ENCODE measurements at places on chromosomes 11 and 22.

DNA sequence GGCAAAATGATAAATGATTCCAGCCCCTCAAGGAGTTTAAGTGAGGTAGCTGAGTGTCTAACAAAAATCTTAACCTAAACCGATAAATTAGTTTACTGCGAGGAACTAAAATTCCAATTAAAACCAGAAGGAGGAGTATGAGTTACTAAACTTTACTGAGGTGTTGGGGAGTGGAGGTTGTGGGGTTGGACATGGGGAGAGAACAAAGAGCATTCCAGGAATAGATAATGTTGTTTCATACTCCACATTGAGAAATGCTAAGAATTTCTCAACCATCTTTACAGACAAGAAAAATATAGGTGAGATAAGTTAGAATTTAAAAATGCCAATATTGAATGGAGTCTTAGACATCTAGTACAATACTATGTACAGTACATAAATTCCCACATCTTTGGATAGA, 488.6 kb downstream of the METTL15 start:
- no peak for DNase-seq

DNA sequence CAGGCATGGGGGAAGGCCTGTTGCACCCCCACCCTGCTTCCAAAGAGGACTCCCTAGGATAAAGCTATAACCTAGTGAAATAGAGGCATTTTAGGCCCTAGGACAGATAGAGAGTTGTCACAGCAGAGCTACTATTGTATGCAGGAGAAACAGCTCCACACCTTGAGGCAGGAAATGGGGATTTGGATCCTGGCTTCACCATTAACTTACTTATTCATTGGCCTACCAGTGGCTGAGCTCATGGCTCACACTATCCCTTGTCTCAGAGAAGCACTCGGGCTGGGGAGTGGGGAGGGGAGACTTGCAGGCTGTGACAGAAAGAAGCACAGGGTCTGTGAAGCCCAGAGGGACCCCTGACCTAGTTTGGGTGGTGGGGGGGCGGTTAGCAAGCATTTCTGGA, 999 bp upstream of the PDE2A start:
- DNase-seq = no peak

DNA sequence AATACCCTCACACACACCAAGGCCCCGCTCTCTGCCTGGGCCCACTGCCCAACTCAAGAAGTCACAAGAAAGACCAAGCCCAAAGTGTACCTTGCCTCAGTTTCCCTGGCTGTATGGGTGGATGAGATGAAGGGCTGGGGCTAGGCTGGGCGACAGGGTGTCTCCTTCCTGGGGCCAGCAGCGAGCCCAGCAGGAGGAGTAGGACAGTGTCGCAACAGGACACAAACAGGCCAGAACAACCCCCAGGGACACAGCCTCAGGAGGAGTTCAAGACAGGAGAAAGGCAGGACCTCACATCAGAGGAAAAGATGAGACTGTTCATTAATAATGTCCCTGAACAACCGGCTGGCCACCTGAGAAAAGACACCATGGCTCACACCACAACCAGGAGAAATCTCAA, 13.3 kb downstream of the CSNK1E start:
- DNase-seq = no peak

- no peak for DNase-seq
These were observed 2.5 kb upstream of the LMO2 start for GRCh38 chr11:33894398-33894746.

- DNase-seq = no peak
These were observed 331.8 kb downstream of the AASDHPPT start for GRCh38 chr11:106409222-106409621.

DNA sequence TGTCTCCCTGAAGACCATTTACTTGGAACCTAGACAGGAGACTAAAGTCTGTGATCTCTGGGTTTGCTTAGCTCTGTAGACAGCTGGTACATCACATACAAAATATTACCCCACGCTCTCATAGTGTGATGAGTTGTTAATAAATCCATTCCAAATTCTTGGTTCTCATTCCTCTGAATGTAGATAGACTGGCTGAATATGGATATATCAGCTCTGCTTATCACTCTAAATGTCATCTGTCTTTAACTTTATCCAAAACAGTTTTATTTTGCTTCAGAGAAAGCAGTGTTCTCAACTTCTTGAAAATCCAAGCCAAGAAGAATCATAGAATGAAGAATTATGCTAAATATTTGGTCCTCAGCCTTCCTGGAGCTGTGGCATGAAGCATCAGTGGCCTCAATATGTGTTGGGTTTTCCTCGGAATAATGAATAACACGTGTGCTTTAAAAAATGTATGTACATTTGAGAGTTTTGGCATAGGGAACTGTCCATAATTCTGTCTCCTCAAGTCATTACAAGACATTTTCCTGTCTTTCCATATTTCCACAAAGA, 10.5 kb upstream of the LDLRAD3 start:
- DNase-seq = no peak

GRCh38 chr22:38956551-38956950, 858 bp upstream of the APOBEC3A start:
- DNase-seq = no peak

GRCh38 chr11:72333661-72334060, 89.7 kb upstream of the PHOX2A start:
- DNase-seq = no peak

DNA sequence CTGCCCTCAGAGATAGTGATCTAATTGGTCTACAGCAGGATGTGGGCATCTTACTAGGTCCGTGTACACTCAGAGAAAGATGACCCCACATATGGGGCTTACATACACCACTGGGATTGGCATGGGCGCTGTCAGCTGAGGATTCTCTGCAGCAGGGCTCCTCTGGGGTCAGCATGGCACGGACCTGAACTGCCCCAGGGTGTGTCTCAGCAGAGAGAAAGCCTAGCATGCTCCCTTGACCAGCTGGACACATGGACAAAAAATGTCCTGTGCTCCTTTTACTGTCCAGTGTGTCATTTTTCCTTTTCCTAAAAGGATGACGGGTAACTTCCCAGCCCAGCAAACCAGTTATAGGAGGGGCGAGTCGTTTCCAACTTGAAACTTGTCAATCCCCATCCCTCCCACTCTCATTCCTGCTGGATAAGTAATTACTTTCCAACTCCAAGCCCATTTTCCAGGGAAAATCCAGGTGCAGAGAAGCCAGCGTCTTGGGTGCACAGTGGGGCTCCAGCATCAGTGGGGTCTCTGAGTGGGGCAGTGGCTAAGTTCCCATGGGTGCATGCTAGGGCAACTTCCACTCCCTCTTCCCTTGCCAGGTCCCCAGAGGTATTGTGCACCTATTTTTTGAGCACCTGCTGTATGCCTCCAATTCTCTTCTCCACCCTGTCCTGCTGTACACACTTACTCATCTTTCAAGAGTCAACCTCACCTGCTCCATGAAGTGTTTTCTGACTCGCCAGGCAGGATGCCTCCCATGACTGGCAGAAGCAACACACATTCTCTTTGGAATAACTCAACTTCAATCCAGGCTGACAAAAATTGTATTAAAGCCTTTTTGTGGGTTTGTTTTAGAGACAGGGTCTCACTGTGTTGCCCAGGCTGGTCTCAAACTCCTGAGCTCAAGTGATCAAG, 5.0 kb downstream of the VSTM5 start:
- DNase-seq = no peak

GRCh38 chr11:94023856-94024255, 2.7 kb downstream of the HEPHL1 start:
- DNase-seq = no peak

- DNase-seq = no peak
These were observed 606.8 kb downstream of the NTM start for GRCh38 chr11:131977231-131977630.

DNA sequence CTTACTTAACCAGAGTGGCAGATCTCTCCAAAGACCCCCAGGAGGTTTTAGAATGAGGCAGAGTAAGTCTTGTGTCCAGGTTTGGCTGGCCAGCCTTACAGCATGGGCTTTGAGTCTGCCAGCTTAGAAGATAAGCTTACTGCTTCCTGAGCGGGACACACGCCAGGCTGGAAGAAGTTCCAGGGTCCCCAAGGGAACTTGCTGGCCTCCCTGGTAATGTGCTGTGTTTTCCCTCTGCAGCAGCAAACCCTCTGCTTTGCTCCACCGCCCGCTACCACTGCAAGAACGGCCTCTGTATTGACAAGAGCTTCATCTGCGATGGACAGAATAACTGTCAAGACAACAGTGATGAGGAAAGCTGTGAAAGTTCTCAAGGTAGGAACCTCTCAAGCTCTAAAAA, 154.2 kb downstream of the LDLRAD3 start:
- no peak for DNase-seq

- peak; percentile 4 for DNase-seq
These were observed 37.8 kb downstream of the SLC5A1 start for GRCh38 chr22:32080904-32081303.

DNA sequence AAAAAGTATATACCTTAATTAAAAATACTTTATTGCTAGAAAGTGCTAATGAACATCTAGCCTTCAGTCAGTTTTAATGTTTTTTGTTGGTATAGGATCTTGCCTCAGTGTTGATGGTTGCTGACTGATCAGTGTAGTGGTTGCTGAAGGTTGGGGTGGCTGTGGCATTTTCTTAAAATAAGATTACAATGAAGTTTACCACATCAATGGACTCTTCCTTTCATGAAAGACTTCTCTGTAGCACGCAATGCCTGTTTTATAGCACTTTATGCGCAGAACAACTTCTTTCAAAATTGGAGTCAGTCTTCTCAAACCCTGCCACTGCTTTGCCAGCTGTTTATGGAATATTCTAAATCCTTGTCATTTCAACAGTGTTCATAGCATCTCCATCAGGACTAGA, 50.6 kb downstream of the LDLRAD3 start:
- DNase-seq = no peak

GRCh38 chr11:88508759-88509581, 171.4 kb upstream of the CTSC start:
- DNase-seq = peak; percentile 19

GRCh38 chr11:90525962-90526361, 303.1 kb upstream of the CHORDC1 start:
- no peak for DNase-seq

DNA sequence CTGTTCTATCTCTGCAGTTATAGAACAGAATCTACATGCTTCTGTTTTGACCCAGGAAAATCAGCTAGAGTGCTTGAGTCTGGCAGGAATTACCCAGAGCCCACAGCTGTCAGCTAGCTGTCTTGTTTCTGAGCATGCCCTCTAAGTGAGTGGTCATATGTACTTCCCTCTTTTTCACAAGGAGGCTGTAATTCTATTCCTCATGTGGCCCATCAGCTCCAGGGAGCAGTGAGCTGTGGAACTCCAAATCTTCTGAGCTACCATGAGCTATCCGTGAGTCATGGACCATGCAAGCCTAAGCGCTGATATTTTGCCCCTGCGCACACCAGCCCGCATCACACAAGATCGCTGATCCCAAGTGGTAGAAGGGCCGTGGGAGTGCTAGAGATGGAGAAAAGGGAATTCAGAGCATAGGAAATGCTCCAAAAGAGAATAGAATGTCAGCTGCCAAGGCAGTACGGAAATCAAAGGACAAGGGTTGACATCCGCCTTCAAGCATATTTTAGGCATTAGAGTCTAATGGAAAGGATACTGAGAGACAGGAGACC, 5.4 kb downstream of the FJX1 start:
- no peak for DNase-seq

DNA sequence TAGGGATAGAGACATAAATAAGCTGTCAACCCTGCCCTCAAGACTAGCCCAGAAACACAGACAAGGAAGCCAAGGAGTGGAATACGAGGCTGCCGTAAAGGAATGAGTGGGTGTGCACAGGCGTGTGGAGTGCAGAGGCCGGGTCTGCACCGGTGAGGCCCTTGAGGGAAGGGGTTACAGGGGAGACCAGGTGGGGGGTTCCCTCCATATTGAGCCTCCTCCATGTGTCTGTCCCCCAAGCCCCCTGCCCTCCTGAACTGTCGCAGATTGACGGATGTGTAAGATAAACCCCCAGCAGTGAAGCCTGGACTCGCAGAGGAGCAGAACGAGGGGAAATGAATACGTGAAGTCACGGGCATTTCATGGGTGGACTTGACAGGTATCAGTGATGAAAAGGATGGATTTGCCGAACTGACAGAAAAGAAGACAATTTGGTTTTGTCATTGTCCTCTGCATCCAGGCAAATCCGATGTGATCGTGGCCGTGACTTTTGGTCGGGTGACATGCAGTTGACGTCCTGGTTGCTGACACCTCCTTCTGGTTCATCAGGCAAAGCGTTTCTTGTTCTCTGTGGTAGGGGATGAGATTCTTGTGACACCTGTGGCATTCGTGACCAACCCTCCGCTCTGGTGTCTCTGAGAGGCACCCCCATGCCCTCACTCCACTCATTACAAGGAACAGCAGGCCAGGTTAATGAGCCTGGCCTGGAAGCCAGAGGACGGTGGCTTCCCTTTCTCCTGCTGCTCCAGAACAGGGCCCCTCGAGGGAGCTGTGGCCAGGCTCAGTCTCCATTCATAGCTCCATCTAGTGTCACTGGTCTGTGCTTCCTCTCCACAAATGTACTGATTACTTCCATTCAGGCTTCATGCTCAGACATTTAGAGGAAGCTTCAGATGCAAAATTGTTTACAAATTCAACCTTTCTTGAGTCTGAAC, 223.1 kb upstream of the B3GAT1 start:
- no peak for DNase-seq

GRCh38 chr11:120337355-120338106, 1.3 kb downstream of the ARHGEF12 start:
- DNase-seq = no peak

DNA sequence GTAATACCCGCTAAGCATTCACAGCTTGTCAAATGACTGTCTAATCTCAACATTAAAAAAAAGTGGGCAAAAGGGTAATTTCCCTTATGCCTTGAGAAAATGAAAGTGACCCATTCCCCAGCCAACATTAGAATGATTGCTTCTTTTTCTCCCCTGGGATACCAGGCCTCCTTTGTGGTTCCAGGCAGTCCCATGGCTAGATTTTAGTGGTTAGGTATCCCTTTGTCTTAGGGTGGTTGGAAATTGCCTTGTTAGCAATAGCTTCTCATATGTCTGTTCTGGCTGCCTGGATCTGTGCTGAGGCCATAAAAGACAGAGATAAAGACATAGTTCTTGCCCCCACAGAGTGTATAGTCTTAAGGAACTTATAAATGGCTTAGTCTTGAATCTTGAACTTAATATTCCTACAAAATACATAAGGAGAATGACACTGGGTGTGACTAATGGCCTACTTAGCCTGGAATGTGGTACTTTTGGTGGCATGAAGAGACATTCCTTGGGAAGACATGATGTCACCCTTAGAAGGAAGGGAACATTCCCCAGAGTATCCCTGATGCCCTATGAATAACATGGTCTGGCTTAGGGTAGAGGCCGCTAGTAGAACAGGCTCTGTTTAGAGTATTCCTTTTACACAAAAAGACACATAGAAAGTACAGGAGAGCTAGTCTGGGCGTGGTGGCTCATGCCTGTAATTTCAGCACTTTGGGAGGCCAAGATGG, 90.3 kb downstream of the ZBTB16 start:
- DNase-seq = no peak

GRCh38 chr11:17572791-17573460, 25.9 kb downstream of the OTOG start:
- no peak for DNase-seq

- no peak for DNase-seq
These were observed 138.8 kb downstream of the ARHGAP20 start for GRCh38 chr11:110573411-110573810.

GRCh38 chr11:17777086-17777737, 42.6 kb downstream of the KCNC1 start:
- no peak for DNase-seq
